ENCODE measurements at places on chromosomes 13 and 19.

DNA sequence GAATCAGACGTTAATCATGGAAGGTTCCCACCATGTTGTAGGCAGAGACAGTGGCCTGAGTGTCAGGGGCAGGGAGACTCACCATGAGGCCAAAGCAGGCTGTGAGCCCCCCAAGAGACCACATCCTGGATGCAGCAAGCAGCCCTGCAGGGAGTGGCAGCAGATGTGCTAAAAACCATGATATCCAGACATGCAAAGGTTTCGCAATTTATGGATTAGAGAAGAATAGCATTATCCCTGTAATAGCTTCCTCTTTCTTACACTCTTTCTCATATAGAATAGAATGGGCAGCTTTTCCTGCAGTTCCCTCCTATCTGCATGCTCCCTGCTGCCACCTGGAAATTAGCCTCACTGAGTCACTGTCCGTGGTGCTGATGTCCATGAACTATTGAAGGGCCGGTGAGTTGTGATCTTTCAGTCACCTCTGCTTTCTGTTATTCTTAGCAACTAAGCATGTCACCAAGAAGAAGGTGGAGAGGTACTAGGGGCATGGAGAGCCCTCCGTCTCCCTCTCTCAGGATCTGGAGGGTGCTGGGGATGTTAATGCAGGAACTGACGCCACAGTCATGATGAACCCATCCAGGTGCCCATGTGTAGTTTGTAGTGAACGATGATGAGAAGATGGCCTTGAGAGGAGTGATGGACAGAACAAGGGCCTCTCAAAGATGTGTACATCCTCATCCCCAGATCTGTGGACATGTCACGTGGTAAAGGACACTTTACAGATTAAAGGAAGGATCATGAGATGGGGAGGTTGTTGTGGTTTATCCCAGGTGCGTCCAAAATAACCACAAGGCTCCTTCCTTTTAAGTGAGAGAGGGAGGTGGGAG is 9.9 kb downstream of the CEACAM4 start:
- no peak for DNase-seq

DNA sequence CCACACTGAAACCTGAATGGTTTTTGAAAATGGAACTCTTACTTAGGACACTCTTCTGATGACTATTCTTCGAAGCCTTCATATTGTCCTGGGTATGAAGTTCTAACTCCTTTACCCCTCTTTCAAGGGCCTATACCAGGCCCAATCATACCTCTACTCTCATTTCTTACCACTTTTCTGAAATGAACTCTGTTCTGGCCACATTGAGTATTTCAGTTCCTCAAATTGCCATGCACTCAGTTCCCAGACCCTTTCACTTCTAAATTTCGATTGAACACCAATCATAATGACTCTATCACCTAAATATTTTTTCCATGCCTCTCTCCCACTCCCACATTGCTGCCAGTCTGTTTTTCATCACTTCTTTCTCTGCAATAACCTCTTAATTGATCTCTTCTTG is 53.7 kb downstream of the LACC1 start:
- no peak for DNase-seq

- no peak for DNase-seq
These were observed at the start of gene FLT1 for GRCh38 chr13:28494778-28495537. Gene FLT1, minus strand, starts transcription at chr13:28495128. Its CDS starts 285 bp downstream, at chr13:28494843.

GRCh38 chr19:27777726-27778125 is 1435.2 kb downstream of the UQCRFS1 start:
- DNase-seq: no peak

- DNase-seq: no peak
These were observed 2.4 kb downstream of the COX7A1 start for GRCh38 chr19:36149673-36150406.

GRCh38 chr13:64639206-64639605 is 2590.9 kb downstream of the PCDH9 start:
- DNase-seq: no peak

DNA sequence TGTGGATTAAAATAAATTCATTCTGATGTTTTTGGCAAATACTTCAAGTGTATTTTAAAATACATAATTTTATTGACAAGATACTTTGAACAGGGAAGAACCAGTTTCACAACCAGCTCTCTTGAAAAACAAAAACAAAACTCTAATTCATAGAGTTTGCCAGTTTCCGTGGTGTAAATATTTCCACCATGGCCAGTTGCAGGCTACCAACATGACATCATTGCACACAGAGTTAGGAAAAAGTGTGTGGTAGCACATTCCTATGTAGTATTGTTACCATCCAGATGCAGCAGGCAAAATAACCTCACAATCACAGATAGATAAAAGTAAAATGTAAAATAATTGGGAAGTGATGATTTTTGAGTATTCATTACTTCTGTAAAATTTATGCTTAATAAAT is 7.7 kb upstream of the RNF113B start:
- DNase-seq: no peak

- DNase-seq: no peak
These were observed 142.5 kb upstream of the TRPC4 start for GRCh38 chr13:38012096-38012495.

DNA sequence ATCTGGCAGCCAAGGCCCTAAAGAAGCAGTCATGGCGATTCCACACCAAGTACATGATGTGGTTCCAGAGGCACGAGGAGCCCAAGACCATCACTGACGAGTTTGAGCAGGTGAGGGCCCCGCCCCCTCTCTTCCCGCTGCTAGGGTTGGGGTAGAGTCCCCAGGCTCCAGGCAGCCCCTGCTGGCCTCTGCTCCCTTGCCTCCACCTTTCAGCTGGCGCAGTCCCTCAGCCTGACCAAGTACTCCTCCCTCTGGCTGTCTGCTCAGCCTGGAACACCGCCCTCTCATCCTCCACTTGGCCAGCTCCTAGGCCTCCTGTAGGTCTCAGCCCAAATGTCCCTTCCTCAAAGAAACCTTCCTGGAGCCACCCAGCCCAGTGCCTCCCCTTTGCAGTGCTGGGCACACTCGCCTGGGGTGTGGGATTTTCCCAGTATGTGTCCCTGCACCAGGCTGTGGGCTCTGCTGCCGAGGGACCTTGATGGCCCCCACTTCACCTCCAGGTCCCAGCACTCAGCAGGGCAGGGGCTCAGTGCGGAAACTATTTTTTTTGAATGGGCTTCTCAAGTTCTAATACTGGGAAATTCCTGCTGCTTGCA is 5.7 kb downstream of the LENG1 start:
- no peak for DNase-seq

GRCh38 chr13:48567515-48568369 is 34.9 kb upstream of the RCBTB2 start:
- DNase-seq: no peak

- DNase-seq: no peak
These were observed 169.8 kb downstream of the SPRY2 start for GRCh38 chr13:80171096-80171495.

DNA sequence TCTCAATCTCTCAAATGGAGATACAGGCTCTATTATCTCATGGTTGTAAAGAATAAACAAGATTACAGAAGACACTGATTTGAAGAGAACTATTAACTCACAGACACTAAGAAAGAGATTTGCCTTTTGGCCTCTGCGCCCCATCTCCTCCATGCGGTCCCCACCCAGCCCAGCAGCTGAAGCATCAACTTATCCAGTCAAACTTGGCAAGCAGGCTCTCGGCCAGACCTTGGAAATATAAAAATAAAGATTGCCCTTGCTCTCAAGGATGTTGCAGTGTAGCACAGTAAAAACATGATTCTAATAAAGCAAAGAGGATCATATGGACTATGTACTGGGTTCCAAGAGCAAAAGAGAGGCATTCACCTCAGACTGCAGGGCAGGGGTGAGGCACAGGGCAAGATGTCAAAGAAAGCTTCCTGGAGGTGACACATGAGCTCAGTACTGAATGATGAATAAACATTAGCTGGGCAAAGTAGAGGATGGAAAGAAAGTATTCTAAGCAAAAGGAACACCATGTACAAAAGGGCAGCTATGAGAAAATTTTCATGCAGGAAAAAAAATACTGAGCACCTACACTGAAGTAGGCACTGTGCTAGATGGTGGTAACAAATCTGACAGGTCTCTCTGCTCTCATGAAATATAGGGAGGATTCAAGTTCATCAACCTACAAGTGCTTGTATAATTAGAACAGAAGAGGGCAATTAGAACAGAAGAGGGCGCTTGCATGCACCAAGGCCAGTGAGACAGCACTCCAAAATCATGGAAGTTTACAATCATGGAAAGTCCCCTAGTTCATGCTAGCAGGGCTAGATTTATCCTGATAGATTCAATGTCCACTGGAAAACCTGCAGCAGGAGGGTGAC is 85.0 kb downstream of the SACS start:
- DNase-seq: no peak

DNA sequence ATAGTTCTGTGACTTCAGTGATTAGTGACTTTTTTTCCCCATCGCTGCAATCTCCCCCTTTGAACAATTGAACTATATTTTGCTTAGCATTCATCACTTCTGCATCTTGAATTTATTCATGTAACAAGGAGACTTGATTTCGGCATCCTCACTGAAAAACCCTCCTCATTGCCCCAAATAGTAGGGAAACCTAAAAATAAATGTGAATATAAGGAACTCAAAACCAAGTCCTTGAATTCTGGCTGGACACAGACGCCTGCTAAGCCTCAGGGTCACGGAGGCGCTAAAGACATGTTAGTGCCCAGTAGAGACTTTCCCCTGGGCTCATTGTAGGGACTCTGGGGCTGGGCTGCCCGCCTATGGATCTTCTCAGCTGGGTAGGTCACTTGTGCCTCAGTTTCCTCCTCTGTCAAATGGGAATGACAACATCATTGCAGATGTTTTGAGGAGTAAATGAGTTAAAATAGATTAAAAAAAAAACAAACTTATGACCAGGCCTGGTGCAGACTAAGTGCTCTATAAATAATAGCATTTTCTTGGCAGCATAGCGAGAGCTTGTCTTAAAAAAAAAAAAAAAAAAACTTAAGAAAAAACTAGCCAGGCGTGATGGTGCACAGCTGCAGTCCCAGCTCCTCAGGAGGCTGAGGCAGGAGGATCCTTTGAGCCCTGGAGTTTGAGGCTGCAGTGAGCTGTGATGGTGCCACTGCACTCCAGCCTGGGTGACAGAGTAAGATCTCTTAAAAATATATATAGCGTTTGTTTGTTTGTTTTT is 1.8 kb upstream of the ADGRE5 start:
- DNase-seq: no peak

DNA sequence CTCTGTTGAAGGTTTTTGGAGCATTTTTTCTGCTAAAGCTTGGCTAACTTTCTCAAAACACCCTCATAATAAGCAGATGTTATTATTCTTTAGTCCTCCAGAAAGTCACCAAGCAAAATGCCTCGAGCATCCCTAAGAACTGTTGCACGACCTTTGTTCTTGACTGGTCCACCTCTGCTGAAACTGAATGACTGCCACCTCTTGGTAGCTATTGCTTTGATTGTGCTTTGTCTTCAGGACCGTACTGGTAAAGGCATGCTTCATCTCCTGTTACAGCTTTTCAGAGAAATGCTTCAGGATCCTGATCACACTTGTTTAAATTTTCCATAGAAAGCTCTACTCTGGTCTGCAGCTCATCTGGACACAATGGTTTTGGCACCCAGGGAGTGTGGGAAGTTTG is 254.8 kb downstream of the DCT start:
- no peak for DNase-seq

DNA sequence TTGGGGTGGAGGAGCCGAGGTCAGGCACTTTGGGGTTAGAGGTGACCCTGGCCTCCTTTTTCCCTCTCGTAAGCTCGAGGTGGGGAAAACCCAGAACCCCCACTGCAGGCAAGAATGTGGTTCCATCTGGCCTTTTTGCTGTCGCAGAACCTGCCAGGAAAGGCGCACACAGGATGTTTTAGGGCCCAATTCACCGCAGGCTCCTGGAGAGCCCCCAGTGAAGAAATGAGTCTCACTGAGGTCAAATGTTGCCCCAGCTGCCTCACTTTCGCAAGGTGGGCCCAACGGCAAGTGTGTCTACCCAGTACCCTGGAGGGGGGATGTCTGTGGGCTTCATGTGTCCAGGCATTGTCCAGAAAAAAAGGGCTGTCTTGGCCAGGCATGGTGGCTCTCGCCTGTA is 61.8 kb downstream of the PEX11G start:
- no peak for DNase-seq

- no peak for DNase-seq
These were observed 125.7 kb upstream of the NBEA start for GRCh38 chr13:34816245-34816884.

DNA sequence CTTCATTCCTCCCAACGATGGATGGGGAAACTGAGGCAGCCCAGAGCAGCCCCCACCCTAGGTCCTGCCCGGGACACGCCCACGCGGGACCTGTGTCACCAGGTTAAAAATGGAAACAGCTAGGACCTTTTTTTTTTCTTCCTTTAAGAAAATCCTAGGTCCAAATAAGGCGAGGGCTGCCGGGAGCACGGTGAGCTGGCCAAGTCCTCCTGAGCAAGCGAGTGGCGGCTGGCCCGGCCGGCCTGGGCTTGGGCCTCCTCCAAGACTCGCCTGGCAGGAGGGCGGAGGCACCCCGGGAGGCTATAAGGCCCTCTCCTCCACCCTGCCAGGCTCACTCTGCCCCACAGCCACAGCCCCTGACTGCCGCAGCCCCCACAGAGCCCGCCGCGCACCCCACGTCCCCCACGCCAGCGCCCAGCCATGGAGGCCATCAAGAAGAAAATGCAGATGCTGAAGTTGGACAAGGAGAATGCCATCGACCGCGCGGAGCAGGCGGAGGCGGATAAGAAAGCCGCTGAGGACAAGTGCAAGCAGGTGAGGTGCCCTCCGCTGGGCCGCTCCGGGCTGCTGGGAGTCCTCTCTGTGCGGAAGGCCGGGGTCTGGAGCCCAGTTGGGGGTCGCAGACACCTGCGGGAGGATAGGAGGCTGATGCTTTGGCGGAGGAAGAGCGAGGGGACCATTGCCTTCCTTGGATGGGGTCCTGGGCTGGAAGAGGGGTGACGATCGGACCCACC is 8.9 kb upstream of the TPM4 start:
- DNase-seq: no peak

DNA sequence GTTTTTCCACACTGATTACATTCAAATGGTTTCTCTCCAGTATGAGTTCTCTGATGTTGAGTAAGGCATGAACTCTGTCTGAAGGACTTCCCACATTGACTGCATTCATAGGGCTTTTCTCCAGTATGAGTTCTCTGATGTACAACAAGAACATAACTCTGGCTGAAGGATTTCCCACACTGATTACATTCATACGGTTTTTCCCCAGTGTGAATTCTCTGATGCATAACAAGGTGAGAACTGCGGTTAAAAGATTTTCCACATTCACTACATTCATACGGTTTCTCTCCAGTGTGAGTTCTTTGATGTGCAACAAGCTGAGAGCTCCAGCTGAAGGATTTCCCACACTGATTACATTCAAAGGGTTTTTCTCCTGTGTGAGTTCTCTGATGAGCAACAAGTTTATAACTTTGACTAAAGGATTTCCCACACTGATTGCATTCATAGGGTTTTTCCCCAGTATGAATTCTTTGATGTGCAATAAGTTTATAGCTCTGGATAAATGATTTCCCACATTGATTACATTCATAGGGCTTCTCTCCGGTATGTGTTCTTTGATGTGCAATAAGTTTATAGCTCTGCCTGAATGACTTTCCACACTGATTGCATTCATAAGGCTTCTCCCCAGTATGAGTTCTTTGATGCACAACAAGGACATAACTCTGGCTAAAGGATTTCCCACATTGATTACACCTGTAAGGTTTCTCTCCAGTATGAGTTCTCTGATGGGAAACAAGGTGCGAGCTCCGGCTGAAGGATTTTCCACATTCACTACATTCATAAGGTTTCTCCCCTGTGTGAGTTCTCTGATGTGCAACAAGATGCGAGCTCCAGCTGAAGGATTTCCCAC is 23.5 kb downstream of the ZNF180 start:
- DNase-seq: no peak

GRCh38 chr19:41425174-41426115 is 1.7 kb downstream of the B3GNT8 start:
- DNase-seq: no peak
